B cell (primary cell): ENCODE measurements at places on chromosomes 6 and 20. TPM values are rescaled to one million over a fixed set of nuclear protein-coding genes. Genes with fewer than 3 reads are reported as not detected.
A peak's percentile ranks its signal among the peaks of the same experiment; 100 is the strongest.

DNA sequence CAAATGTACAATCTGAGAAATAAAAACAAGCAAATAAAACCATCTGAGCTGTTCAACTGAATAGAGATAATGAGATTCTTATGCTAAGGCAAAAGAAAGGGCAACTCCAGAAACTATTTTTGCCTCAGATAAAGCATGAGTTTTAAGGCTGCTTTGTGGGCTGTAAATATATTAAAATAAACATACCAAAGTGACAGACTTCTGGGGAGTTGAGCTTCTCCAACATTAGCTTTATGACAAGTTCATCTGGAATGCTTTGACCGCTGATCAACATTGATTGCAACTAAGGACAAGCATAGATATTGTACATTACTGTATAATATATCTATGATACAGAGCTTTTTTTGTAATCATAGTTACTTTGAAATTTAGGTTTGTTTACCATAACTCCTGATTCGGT, 19.3 kb downstream of the AK9 start:
- DNase-seq: no peak

Gene FAM83B
- total RNA-seq: not detected in 2 replicates

GRCh38 chr20:45008521-45009049, 42.3 kb downstream of the STK4 start:
- no peak for DNase-seq

DNA sequence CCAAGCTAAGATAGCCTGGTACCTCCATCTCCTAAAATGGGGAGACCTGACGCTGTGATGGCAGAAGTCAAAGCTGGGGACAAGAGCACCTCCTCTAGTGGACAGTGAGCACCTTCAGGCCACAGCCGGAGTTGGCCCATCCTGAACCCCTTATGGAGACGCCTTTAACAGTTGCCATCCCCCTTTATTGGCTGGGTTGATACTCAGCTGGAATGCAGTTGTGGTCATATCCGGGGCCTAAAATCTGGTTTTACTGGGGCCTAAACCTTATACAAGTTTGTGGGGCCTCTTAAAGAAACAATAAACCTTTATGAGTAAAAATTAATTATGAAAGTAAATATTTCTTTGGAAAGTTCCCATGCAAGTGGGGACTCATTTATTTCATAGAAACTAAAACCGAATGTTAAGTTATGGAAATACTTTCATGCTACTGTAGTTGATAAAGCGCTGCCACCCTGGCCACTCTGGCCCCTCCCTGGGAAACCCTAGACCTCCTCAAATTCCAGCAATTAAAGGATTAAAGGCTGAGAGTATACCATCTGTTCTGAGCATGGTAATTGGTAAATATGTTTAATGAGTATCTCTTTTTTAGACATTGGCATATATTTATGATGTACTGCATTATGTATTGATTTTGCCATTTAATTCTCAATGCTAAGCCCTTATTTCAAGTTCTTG, 95.1 kb upstream of the SASH1 start:
- no peak for DNase-seq

Gene PTK6
- total RNA-seq: 0.75 and 0.86 TPM in 2 replicates

DNA sequence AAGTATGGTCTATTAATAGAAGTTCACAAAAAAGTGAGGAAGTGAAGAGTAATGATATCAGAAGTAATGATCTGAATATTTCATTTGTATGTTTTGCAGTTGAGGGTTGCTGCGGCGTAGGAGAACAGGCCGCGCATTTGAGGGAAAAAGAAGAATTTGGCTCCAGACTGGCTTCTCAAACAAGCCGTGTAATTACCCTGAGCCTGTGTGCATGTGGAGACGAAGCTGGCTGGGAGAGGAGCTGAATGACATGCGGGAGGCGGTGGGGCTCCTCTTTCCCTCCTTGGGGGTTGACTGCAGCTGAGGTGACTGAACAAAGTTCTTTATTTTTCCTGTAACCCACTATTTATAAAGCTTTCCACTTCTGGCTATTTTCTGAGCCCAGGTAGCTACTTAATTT, 115.5 kb upstream of the AFDN start:
- no peak for DNase-seq

GRCh38 chr20:16647875-16648597, 74.8 kb upstream of the KIF16B start:
- DNase-seq: no peak

- DNase-seq: peak; percentile 74
These were observed 44.0 kb upstream of the ZBTB24 start for GRCh38 chr6:109526905-109527628.

GRCh38 chr20:37223053-37223452, 38.6 kb downstream of the GHRH start:
- DNase-seq: peak; percentile 30

DNA sequence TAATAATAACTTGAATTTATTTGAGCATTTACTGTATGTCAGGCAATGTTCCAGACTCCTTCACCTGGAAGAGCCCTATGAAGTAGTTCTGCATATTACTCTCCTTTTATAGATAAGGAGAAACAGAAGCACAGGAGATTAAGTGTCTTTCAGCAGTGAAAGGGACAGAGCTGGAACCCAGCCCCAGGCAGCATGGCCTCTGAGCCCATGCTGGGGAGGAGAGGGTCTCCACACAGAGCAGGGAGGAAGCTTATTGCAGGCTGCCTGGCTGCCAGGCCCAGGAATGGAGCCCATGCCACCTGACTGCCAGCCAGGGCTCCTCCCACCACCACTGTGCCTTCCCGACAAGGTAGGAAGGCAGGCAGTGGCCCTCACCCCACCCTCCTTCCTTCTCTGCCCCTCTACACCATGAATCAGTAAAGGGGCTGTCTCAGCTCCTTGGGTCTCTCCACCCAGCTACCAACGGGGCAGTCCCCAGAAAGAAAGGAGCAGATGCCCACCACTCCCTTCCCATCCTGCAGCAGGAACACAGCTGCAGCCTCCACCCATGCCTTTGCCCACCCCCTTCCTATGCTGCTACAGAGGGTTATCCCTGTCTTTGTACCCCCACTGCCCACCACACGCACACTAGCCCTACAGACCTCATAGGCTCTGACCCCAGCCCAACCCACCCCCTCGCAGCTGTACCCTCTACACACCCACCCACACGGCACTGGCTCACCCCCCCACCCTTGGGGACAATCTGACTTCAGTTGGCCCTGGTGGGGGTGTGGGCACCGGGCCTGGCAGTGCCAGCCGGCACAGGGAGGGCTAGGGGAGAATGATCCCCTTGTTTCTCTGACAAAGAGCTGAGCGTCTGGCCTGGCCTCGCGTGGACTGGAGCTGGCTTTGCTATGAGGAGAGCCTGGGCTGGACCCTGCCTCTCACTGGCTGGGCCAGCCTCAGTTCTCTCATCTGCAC, 41.8 kb downstream of the TFEB start:
- no peak for DNase-seq

Gene STMND1
- total RNA-seq: not detected in 2 replicates

DNA sequence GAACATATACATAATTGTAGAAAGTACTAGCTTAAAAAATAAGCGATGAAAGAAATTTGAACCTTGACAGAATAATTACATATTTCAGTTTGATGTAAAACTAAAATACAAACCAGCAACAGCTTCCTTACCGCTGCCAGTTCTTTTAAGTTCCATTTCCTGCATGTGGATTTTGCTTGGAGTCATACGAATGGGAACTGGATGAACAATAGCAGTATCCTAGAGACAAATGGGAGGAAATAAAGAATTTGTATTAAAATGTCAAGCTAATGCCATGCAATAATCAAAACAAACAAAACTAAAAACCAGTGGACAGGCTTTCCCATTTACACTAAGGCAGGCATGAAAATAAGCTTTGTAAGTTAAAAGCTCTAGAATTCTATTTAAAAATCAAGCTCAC, 67.1 kb downstream of the REPS1 start:
- no peak for DNase-seq

Gene PGC
- total RNA-seq: not detected in 2 replicates

Gene CLPSL2
- total RNA-seq: not detected in 2 replicates

DNA sequence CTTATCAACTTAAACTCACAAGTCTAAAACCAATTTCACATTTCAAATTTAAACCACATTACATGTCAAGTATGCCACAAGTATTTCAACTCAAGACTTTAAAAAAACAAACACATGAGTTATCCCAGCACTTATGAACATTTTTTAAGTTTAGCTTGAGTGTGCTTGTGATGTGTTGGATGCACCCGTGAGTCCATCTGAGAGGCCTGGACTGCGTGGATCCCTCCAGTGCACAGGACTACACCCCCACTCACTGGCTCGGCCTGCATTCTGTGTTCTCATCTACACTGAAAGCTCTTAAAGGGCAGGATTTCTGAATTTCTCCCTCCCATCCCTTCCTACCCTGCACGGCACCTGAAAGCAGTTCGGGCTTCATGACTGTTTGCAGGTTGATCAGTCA, 128.8 kb upstream of the CD93 start:
- no peak for DNase-seq

Gene TRIM31
- total RNA-seq: not detected in 2 replicates

DNA sequence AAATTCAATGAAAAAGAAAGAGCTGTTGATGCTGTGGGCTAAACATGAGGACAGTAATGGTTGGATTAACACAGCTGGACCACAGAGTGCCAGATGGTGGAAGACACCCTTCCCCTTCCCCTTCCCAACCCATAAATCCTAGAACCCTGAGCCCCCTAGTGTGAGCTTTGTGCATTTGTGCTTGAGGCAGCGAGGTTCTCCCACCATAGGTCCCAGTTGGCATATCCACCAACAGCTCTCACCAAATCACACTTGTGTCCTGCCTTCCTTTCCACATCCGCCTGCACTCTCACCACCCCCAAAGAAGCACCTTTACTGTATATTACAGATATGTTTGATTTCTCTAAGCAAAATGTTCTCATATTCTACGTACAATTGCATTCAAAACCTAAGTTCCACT, 32.8 kb upstream of the HBS1L start:
- DNase-seq: peak; percentile 10

- DNase-seq: no peak
These were observed 9.4 kb downstream of the RAB5IF start for GRCh38 chr20:36614781-36615557.

DNA sequence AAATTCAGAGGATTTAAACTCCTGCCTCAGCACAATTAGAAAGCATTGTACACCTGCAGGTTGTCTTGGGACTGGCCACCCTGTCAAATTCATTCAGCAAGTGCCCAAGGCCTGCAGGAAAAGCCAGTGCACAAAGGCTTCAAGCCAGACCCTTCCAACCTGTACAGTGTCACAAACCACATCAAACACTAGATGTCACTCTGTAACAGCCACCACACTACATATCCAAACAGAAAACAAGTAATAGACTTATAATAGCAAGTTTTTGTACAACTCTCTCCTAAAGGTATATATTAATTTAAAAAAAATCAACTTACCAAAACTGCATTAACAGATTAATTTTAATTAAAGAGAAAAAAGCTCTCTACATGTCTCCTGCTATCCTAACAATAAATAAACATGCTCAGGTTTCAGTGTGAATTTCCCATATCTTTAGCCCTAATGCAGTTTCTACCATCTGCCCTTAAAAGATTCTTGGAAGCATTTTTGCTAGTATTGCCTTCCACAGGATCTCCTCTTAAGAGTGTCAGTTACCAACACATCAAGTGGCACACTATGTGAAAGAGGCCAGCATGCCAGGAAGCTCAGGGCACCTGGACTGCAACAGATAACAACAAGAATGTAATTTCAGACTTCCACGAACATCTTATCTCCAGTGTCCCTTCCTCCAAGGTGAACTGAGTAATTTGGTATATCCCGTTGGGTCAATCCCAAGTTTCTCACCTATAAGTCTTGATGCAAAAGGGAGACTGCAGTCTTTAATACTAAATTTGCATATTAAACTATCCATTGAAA, 47.5 kb downstream of the RALGAPA2 start:
- DNase-seq: peak; percentile 29

Gene NHLRC1
- total RNA-seq: 1.0 and 1.1 TPM in 2 replicates

GRCh38 chr6:4817551-4817950, 41.3 kb downstream of the CDYL start:
- no peak for DNase-seq

DNA sequence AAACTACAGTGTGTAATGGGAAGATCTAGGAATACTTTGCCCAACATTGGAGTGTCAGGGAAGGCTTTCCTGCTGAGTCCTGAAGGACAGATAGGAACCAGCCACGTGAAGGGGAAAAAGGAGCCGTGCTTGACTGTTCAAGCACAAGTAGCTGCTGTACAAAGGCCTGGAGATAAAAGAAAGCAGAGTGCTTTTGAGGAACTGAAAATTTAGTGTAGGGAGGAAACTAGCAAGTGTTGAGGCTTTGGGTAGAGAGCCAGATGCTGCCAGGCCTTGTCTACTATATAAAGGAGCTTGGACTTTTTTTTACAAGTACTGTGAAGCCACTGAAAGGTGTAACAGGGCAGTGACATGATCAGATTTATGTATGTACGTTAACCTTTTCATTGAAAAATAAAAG, 39.0 kb downstream of the DSE start:
- peak; percentile 86 for DNase-seq

GRCh38 chr6:110708295-110708950, 106.8 kb downstream of the CDK19 start:
- no peak for DNase-seq

DNA sequence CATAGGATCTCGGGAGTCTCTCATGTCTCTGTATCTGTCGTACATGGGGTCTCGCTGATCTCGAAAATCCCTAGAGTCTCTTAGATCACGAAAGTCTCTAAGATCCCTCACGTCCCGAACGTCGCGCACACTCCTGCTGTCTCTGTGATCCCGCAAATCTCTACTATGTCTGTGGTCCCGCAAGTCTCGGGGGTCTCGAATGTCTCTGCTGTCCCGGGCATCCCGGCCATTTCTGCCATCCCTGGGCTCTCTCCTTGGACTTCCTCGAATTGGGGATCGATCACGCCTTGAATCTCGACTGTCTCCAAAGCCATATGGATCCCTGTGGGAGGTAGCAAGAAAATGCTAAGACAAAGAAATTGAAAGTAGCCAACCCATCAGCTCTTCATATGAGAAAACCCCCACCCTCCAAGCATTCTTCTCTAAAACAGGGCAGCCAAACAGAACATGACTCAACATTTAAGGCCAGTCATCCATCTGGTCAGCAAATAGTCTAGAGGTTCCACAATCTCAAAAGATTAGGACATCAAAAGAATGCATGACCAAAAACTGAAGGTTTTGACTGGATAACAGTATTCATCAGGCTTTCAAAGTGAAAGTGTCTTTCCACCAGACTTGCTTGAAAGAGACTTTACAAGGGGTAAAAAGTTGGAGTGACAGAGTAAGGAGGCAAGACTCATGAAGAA, 19.4 kb downstream of the NCOA5 start:
- no peak for DNase-seq

Gene SLC17A1
- not detected in 2 replicates for total RNA-seq

Gene CGA
- total RNA-seq: not detected in 2 replicates

Gene ZNF184
- total RNA-seq: 11.8 TPM in 2 replicates

DNA sequence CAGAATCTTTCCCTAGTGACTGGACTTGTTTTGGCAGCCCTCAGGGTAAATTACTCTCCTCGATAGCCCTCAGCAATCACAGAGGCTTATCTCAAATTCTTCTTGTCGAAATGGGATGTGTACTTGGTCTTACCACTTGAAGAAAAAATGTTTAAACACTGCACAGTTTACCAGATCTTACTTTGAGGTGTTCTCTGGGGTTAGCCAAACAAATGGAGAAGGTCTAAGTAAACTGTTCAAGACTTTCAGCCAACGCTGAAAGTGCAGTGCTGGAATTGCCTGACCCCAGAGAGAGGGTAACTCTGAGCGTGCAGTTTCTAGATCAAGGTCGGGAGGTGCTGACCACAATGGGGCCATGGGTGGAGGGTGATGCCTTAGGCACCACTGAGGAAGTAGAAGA, 39.2 kb downstream of the MYLIP start:
- no peak for DNase-seq

GRCh38 chr6:26270903-26271667, 93.9 kb upstream of the BTN3A2 start:
- DNase-seq: peak; percentile 90
